ENCODE measurements at places on chromosomes 3 and 15. TPM values are rescaled to one million over a fixed set of nuclear protein-coding genes. Genes with fewer than 3 reads are reported as not detected.

The RGMA gene
- 7.3 TPM for polyA plus RNA-seq

The DPP8 gene
- polyA plus RNA-seq = 37.1 TPM

- DNase-seq = no peak
Observed at GRCh38 chr3:23762759-23763477, 42.8 kb upstream of the UBE2E1 start.

DNA sequence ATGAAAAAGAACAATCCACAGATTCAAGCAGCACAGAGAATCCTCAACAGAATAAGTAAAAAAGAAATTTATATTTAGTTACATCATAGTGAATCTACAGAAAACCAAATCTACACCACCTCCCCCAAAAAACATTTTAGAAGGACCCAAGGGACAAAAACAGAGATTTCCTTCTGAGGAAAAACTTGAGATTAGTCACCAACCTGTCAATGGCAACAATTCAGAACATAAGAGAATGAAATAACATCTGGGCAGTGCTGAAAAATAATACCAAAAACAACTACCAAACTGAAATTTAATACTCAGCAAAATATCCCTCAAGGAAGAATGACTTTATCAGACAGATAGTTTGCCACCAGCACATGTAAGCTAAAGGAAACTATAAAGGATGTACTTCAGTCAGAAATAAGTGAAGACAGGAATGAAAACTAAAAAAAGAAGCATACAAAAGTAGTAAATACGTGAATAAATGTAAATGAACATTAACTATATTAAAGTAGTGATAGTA is 260.7 kb downstream of the ULK4 start:
- DNase-seq = no peak

GRCh38 chr3:30399394-30400181 is 206.8 kb upstream of the TGFBR2 start:
- DNase-seq = no peak

- no peak for DNase-seq
Observed at GRCh38 chr3:127147291-127147885, 45.5 kb upstream of the PRR23E start.

- no peak for DNase-seq
Observed at GRCh38 chr3:38136393-38136776, 542 bp downstream of the ACAA1 start.

DNA sequence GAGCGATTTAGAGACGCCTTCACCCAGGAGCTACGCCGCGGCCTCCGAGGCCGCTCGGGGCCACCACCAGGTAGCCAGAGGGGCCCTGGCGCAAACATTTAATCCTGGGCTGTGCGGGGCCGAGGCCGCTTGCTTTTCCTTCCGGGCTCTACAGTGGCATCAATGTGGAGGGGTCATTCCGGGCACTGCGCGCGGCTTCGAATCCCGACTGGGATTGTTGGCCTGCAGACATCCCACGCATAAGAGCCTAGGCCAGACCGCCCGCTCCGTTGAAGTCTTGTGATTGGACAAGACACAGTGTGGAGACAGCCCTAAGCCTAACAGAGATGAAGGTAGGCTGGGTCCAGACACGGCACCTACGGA is 568 bp upstream of the NCBP2 start:
- no peak for DNase-seq

- no peak for DNase-seq
Observed at GRCh38 chr3:98768961-98769360, 5.8 kb downstream of the ST3GAL6 start.

- DNase-seq = no peak
Observed at GRCh38 chr15:77607111-77607893, 25.4 kb downstream of the LINGO1 start.

GRCh38 chr15:55588070-55588814 is at the start of gene PYGO1:
Gene PYGO1, minus strand, starts transcription at chr15:55588345. Its CDS starts 462 bp downstream, at chr15:55587883.
- DNase-seq = peak; percentile 68

GRCh38 chr3:12659316-12660015 is 4.5 kb downstream of the RAF1 start:
- no peak for DNase-seq

DNA sequence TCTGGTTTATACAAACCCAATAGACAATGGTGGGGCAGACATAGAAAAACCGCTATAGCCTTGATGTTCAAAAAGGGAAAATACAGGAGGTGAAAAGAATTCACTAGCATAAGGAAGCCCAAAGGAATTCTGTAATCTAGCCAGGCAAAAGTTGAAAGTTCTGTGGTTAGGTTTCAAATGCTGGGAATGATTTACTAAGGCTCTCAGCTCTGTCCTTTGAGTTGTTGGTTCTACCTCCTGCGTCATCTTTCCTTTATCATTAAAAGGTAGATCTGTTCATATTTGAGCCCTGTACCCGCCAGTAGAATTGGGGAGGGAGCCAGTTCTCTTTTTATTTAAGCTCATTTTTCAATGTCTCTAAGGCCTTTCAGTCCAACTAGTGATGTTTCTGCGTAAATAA is 866.5 kb downstream of the IGSF11 start:
- DNase-seq = no peak

DNA sequence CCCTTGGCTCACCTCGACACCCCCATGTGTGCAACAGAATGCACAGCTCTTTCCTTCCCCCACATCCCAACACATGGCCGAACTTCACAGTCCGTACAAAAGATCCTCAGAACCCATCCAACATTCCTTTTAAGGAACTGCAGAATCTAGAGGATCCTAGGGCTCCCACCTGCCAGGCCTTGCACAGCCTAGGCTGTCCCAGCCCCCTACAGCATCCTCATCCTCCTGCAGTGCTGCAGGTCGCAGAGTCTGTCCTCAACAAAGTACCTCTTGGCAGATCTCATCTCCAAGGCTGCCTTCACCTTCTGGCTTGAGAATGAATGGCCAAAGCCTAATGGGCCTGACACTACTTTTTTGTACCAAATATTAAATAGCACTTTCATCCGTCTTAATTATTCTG is 19.8 kb downstream of the PRR23E start:
- no peak for DNase-seq

DNA sequence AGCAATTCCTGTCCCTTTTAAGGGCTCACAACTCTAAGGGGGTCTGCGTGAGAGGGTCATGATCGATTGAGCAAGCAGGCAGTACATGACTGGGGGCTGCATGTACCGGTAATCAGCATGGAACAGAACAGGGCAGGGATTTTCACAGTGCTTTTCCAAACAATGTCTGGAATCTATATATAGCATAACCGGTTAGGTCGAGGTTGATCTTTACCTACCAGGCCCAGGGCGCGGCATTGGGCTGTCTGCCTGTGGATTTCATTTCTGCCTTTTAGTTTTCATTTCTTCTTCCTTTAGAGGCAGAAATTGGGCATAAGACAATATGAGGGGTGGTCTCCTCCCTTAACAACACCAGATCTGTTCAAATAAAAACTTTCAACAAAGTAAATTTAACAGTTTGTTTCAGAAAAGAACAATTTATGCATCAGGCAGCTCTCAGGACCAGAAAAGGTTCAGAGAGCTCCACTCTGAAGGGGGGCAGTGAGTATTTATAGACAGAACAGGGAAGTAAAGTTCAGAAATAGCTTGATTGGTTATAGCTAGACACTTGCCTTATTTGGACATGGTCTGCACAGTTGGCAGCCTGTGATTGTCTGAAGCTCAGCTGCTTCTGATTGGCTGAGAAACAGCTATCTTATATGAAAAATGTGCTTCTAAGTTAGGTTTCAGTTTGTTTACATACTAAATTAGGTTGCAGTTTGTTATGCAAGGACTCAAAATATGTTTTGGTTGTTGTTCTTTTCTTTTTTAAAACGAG is 17.2 kb upstream of the B4GALT4 start:
- no peak for DNase-seq

DNA sequence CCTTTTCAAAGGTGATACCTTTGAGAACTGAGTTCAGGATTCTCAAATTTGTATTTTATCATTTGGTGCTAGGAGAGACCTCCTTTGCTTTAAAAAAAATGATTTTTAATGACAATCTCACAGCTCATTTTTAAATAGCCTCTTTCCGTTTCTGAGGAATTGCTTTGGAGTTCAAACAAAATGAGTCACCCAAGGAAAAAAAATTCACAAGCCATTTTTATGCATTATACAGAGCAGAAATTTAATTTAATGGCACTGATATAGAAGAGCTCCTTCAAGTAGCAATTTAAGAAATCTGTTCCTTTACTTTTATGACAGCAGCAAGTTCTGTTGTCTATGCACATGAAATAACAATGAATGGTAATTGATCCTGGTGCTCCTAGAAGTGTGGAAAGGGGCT is 337.9 kb upstream of the KCNMB2 start:
- DNase-seq = no peak

DNA sequence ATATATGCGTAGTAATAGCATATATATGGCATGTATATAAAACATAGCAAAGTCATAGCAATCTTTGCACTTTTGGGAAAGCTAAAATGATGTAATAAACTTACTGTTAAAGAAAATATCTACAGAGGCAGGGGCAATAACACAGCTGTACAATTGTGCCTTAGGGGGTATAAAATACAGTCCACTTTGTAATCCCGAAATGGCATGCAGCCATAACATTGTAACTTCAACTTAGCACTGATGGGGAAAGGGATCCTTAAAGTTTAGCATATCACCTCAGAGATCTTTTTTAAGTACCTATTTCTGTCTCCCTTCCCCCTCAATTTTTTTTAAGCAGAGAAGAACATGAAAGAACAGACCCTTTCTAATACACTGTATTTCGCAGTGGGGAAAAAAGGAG is 40.8 kb downstream of the PLD1 start:
- DNase-seq = no peak

DNA sequence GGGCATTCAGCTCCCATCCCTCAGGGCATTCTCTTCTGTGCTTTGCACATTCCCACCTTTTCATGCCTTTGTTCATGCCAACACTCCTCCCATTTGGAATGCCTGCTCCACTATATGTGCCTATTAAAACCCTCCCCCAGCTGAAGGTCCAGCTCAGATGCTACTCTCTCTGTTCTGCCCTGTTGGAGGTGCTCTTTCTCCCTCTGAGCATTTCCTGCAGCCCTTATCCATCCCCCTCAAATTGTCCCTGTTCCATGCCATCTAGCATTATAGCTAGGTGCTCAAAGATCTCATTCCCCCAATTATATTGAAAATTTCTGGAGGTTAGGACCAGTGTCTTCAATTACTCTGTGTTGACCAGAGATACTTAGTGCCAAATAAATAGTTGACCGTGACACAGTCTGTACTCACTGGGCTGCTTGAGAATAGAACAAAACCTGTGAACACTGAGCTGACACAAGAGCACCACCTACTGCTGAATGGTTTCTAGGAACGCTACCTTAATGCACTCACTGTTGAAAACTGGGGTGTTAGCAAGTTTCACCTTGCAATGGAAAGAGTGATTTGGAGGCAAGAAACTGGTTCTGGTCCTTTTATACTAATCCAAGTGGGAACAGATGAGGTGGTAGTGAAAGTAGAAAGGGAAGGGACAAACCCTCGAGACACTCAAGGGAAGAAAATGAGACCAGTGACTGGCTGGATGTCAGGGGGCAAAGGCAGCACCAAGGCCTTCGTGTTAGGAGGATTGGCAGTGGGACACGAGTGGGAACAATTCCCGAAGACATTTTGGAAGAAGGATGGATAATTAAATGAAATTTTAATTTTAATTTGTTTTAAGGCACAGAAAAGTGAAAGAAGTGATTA is 289.8 kb upstream of the ROPN1 start:
- no peak for DNase-seq

GRCh38 chr15:86247249-86247955 is 167.7 kb downstream of the AGBL1 start:
- no peak for DNase-seq

- DNase-seq = no peak
Observed at GRCh38 chr3:140552898-140553297, 125.0 kb upstream of the TRIM42 start.

DNA sequence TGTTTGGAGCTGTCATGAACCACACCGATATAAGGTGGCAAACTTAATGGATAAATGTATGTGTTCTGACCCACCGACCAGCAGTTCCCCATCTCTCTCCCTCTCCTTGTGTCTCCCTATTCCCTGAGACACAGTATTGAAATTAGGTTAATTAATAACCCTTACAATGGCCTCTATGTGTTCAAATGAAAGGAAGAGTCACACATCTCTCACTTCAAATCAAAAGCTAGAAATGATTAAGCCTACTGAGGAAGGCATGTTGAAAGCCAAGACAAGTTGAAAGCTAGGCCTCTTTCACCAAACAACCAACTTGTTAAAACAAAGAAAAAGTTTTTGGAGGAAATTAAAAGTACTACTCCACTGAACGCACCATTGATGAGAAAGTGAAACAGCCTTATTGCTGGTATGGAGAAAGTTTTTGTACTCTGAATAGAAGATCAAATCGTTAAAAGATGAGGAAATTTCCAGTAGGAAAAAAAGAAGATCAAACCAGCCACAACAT is 15.0 kb downstream of the ATR start:
- no peak for DNase-seq

DNA sequence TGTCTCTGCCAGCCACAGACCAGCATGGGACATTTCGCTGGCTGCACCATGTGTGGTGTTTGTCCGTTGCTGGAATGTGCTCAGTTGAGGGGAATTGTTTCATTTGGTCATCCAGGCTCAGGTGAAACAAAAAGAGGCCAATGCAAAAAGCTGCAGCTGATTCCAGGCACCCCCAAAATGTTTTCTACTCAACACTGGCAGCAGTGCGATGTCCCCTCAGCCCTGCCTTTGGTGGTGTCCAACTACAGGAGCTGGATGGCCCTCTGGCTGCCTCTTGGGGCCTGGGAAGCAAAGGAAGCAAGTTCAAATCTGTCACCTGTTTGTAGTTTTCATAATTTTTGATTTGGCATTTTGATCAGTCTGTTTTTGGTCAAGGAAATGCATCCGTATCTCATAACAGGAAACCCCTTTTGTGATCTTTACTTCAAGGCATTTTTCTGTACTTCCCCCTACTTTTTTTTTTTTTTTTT is 141.8 kb downstream of the EEFSEC start:
- no peak for DNase-seq

- DNase-seq = no peak
Observed at GRCh38 chr3:46695177-46695961, 1.9 kb upstream of the ALS2CL start.

DNA sequence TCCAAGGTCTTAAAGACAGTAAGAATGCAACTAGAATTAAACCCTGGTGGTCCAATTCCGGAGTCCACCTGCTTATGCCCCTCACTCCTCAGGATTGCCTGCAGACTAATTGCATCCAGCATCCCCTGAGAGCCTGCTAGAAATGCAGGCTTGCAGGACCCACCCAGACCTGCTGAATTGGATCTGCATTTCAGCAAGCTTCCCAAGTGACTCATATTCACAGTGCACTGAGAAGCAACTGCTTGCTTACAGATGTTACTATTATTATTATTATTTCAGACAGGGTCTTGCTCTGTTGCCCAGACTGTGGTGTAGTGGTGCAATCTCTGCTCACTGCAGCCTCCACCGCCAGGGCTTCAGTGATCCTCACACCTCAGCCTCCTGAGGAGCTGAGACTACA is 83.5 kb upstream of the VGLL4 start:
- no peak for DNase-seq

DNA sequence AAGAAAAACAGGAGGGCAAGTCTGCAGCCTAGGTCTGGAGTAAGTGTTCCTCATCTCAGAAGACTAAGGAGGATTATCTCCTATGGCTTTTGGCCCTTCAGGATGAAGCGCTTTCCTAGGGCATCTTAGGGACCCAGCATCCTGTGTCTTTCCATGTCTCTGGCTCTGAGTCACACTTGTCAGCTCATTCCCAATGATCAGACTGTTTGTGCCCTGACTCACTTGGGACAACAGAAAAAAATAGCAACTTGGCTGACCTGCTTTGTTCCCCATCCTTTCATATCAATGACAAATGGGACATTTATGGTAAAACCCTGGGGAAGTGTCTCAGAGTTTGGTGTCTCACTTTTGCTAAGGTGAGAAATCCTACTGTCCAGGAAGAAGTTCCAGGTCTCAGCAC is 76.2 kb upstream of the OXTR start:
- no peak for DNase-seq
